ENCODE measurements at places on chromosomes 7 and 10.

- DNase-seq = peak; percentile 24
Measured at GRCh38 chr7:95011146-95011928, 103.9 kb downstream of the PPP1R9A start.

DNA sequence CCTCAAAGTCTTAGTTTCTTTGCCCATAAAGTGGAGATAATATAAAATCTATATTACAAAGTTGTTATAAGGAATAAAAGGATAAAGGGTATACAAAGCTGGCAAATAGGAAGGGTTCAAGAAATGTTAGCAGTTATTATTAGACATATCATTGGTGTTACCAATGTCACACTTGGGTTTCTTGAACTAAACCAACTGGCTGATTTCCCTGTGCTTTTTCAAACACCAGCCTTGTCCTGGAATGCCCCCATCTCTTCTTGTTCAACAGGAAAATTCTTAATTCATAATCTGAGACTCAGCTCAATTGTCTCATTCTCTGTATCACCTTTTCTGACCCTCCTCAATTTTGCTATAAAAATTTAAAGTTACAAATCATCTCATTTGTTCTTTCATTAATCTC lies 143.7 kb upstream of the LRRTM3 start:
- DNase-seq = no peak

- DNase-seq = peak; percentile 74
Measured at GRCh38 chr10:116694243-116694926, 48.0 kb downstream of the HSPA12A start.

DNA sequence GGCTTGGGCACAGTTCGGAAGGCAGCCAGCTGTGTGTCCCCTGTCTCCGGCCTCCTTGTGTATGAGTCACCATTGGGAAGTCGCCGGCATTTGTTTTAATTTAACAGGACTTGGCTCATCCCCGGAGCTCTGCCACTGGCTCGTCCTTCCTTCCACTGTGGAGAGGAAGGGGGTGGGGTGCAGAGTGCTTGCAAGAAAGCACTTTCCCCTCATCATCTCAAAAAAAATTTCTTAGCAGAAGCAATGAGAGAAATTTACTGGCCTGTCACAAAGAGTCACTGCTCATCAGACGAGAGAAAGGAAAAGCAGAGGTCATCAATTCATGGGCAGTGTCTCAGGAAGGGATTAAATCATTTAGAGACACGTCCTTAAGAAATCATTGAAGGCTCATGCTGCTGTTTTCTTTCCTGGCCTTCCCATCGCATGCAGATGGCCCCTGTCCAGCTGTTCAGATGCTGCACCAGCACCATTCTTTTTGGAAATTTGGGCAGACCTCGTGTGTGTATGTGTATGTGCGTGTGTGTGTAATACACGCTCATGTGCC lies 93.3 kb downstream of the BMS1 start:
- DNase-seq = no peak

- DNase-seq = no peak
Measured at GRCh38 chr7:15967551-15967950, 281.1 kb upstream of the MEOX2 start.

GRCh38 chr7:1340031-1340430 lies 107.4 kb downstream of the UNCX start:
- DNase-seq = no peak

DNA sequence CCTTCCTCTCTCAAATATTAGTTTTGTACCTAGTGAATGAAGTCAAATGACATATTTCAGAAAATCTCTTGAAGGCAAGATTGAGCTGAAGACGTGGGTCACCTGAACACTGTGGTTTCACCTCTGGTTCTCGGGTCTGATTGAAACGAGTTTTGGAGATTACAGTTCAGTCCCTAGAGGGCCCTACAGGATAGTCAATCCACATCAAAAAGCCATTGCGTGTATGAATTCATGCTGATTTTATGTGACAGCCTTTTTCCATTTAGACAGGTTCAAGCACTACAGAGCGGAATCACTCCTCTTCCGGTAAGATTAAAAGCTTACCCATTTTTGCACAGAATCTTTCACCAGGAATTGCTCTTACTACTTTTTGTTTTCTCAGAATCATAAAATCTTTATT lies 62.2 kb downstream of the VIM start:
- DNase-seq = peak; percentile 17

DNA sequence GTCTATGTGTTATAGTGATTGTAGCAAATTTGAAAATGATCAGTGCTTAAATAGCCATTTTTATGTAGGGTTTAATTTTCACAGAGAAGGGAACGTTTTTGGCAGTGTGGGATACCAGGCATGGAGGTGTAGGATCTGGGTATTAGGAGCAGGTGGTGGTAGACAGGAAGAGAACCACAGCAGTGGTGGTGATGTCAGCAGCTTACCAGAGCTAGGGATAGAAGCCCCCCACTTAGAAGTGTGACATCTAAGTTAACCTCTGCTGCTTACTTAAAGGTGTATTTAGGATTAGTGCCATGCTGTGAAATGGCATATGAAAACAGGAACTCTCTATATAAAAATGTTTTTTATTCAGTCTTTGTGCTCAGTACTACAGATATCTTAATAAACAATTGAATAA lies 73.8 kb downstream of the CREM start:
- no peak for DNase-seq

GRCh38 chr10:42519761-42520460 lies 118.5 kb downstream of the ZNF33B start:
- no peak for DNase-seq

DNA sequence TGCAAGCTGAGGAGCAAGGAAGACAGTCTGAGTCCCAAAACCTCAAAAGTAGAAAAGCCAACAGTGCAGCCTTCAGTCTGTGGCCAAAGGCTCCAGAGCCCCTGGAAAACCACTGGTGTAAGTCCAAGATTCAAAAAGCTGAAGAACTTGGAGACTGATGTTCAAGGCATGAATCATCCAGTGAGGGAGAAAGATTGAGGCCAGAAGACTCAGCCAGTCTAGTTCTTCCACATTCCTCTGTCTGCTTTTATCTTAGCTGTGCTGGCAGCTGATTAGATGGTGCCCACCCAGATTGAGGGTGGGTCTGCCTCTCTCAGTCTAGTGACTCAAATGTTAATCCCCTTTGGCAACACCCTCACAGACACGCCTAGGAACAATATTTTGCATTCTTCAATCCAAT lies 20.1 kb upstream of the MDFIC start:
- no peak for DNase-seq

DNA sequence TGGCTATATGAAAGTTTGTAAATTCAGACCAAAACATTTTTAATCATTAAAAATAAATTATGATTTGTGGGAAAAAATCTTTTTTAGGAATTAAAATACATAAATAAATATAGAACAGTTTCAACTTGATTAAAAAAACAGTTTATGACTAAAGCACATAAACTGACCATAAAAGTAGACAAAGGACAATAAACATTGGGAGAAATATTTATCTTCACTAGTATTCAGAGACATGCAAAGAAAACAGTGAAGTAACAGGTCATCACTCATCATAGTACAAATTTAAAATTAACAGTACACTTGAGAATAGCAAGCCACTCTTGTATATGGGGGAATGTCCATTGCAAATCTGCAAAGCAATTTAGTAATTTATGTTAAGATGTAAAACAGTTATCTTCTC lies 28.0 kb upstream of the CELF2 start:
- no peak for DNase-seq

- DNase-seq = no peak
Measured at GRCh38 chr7:157483971-157484410, 147.2 kb downstream of the DNAJB6 start.

DNA sequence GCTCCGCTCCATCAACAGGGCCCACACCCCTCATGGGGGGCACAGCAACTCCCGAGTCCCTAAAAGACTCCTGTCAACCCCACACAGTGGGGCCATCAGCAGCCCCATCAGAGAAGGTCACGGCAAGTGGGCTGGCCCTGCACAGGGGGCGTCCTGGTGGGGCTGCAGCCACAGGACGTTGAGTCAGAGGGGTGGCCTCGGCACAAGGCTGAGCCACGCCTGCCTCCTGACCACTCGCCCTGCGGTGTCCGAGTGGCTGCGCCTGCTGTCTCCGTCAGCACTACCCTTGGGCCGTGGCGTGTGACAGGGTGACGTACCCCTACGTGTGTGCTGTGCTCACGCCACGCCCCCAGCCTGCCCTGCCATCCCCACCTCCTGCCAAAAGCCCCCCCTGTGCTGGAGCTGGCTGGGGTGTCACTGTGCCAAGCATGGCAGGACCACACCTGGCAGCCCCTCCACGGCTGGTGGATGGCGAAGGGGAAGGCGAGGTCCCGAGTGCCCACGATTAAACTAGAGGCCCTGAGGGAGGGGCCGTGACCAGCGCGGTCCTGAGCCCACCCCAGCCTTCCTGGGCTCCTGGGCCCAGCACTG lies 26.0 kb upstream of the NKX6-2 start:
- no peak for DNase-seq

- DNase-seq = no peak
Measured at GRCh38 chr10:78768041-78768835, 300.5 kb upstream of the ZMIZ1 start.
